SK-MEL-5 (cell line): ENCODE measurements at places on chromosomes 11 and 22.

DNA sequence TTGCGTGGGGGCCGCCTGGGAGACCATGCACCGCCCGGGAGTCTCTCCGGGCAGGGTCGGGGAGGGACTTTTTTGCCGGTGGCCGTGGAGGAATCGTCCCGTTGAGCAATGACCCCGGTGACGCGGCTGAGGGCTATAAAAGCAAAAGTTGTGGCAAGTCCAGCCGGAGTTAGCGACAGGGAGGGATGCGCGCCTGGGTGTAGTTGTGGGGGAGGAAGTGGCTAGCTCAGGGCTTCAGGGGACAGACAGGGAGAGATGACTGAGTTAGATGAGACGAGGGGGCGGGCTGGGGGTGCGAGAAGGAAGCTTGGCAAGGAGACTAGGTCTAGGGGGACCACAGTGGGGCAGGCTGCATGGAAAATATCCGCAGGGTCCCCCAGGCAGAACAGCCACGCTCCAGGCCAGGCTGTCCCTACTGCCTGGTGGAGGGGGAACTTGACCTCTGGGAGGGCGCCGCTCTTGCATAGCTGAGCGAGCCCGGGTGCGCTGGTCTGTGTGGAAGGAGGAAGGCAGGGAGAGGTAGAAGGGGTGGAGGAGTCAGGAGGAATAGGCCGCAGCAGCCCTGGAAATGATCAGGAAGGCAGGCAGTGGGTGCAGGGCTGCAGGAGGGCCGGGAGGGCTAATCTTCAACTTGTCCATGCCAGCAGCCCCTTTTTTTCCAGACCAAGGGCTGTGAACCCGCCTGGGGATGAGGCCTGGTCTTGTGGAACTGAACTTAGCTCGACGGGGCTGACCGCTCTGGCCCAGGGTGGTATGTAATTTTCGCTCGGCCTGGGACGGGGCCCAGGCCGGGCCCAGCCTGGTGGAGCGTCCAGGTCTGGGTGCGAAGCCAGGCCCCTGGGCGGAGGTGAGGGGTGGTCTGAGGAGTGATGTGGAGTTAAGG, at the start of gene NEAT1:
NEAT1 (plus strand) TSS at position 166 of the 883 bp plus-strand sequence.
- DNase-seq = peak; percentile 93

DNA sequence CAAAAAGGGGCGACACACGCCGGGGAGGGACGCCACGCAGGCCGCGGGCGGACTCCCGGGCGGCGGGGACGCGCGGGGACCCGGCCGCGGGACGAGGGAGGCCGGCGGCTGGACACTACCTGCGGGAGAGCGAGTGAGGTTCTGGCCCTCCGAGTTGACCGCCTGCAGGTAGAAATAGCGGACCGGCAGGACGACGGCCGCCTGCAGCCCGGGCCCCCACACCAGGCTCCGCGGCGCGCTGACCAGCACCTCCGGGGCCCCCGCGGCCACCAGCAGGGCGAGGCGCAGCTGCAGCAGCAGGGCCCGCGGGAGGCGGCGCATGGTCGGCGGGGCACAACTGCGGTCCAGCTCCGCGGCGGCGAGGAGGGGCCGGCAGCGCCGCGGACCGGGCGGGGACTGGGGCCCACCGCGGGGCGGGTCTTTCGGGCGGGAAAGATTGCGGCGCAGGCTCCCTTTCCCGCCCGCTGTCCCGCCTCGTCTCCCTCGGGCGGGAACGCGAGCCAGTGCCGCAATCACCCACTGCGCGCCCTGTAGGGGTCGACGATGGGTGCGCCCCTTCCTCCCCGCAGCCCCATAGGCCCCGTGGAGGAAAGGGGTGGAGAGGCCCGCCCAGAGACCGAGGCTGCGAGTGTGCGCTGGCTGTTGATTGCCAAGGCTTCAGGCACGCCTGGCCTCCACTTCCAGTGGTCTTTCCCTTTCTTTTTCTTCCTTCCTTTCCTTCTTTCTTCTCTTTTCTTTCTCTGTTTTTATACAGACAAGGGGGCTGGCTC, at the start of gene POGLUT3:
POGLUT3 (minus strand) TSS at position 339 of the 770 bp plus-strand sequence; CDS start at position 321, 18 bp downstream.
- peak; percentile 30 for DNase-seq

DNA sequence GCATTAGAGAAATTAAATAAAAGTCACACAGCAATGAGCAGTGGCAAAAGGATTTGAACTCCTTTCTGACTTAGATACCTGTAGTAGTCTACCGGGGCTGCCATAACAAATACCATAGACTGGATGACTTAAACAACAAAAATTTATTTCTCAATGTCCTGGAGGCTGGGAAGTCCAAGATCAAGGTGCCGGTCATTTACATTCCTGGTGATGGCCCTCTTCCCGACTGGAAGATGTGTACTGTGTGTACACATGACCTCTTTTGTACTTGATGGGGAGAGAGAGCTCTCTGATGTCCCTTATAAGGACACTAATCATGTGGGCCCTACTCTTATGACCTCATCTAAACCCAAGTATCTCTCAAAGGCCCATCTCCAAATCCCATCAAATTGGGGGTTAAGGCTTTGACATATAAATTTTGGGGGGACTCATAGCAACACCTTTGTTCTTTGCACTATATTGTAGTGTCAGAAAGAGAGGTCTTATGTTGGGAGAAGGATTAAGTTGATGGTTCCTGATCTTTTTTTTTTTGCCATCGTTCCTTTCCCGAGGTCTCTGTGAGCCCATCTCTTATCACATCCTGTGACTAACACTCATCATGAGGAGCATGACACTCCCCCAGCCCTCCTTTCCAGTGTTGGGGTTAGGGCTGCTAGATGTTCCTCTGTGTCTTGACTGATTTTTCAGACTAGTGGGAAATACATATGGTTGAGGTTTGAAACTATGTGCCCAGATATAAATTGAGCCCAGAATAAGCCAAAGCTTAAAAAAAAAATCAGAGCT, 104.3 kb downstream of the TRAF6 start:
- no peak for DNase-seq

- no peak for DNase-seq
Observed at GRCh38 chr11:60477035-60477445, 15.5 kb upstream of the MS4A12 start.

GRCh38 chr11:17153757-17154156, 54.0 kb downstream of the PIK3C2A start:
- no peak for DNase-seq

DNA sequence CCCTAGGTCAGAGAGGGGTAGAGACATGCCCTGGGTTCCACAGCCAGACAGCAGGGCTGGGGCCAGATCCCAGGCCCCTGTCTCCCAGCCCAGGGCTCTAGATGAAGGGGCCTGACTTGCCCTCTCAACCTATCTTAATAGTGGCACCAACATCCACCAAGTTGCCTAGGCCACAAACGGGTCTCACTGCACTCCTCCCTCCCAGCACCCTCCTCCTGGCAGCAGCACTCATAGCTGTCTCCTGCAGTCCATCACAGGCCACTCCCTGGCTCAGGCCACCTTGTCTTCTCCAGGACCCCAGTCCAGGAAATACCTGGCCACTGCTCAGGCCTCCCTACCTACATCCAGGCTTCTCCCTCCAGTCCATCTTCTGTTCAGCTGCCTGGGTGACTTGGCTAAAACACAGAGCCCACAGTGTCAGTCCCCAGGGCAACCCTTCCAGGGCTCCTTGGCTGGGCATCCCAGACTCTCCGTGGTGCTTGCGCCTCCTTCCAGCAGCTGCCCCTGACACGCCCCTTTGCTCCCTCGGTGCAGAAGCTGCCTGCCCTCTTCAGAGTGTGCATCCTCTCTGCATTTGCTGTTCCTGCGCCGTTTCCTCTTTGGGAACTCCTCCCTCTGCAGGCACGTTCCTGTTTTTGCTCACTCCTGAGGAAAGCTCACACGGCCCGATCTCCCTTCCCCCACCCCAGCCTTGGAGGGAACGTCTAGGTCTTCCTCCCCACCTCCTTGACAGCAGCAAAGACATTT, 40.5 kb downstream of the LRRC32 start:
- DNase-seq = peak; percentile 11

DNA sequence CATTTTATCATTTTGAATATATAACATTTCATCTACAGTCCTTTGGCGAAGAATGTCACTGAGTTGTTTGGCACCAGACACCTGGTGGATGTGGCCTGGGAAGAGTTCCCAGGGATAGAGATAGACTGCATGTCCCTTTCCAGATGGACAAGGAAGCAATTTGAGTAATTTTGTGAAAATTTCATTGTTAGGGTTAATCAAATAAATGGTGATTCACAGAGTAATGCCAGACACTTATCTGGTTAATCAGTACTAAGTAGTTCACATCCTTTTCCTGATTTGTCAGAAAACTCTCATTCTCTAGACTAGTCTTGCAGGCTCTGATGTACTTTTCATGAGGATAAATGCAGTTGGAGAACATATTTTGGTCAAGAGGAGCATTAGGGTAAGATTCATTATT, 41.6 kb downstream of the NAALAD2 start:
- no peak for DNase-seq

DNA sequence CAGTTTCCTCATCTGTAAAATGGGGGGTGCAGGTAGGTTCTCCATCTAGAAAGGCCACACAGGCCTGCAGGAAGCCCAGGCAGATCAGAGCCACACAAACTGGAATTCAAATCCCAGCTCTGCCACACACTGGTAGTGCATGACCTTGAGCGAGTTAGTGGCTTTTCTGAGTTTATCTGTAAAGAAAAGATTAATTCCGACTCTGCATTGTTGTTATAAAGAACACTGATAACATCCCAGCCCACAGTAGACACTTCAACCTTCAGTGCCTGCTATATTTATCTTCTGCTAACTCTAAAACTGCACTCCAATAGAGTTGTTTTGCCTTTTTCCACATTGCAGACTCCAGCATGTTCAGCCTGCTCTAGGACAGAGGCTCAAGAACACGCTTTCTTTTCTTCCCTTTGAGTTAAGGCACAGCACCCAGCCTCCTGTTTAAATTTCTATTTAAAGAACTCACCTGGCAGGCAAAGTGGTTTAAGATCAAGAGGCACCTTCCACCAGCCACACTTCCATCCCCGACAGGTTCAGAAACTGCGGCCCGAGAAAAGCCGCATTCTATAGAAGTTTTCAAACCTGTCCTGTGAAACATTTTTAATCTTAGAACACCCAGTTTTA, 133.9 kb downstream of the PLEKHA7 start:
- DNase-seq = no peak

DNA sequence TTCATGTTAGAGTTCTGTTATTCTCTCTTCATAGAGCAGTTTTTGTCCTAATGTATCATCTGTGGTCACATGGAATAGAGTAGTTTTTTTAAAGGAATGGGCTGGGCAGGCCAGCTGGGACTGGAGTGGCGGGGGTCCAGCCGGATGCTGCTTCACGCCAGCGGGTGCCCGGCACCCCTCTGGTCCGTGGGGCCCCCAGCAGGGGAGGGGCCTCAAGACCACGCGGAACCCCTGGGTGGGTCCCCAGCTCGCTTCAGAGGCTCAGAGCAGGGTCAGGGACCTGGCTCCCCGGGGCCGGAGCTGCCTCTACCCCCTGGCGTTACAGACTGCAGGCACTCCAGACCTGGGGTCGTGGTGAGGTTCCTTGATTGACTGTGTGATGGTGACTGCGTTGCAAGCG, 159.1 kb upstream of the HSD17B12 start:
- DNase-seq = no peak

- no peak for DNase-seq
Observed at GRCh38 chr11:123362941-123363340, 67.1 kb upstream of the GRAMD1B start.

- DNase-seq = peak; percentile 67
Observed at GRCh38 chr11:123062892-123063825, 1.2 kb upstream of the HSPA8 start.

DNA sequence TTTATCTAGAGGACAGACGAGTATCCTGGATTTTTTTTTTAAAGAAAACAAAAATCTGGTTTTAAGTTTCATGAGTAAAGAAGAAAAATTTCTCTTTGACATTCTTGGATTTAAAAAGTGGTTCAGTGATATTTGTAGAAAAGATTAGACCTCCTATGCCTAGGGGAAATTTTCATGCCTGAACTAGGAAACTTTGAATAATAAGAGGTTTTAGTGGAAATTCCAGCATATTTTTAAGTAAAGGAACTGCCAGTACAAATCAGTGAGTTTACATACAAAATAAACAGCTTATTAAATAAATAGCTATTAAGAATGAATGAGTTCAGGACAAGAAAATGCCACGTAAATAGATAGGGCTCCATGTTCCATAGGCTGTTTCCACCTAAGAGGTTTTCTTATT, 17.5 kb downstream of the JAM3 start:
- no peak for DNase-seq

DNA sequence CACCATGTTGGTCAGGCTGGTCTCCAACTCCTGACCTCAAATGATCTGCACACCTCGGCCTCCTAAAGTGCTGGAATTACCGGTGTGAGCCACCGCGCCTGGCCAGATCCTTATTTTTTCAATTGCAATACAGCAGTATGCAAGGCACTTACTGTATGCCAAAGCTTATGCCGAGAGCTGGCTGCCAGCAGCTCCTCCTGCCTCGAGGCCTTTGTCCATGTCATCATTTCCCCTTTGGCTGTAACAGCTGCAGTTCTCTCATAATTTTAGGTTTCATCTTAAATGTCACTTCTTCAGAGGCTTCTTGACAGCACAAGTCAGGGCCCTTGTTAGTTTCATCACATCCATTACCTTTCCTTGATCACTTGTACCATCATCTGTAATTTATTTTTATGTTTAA, 1.5 kb upstream of the SREBF2 start:
- no peak for DNase-seq

GRCh38 chr11:8028766-8029165, 41.6 kb downstream of the EIF3F start:
- no peak for DNase-seq

GRCh38 chr11:100575860-100576717, 111.0 kb upstream of the ARHGAP42 start:
- DNase-seq = peak; percentile 67

- DNase-seq = no peak
Observed at GRCh38 chr11:105948918-105949590, 73.0 kb downstream of the MSANTD4 start.

DNA sequence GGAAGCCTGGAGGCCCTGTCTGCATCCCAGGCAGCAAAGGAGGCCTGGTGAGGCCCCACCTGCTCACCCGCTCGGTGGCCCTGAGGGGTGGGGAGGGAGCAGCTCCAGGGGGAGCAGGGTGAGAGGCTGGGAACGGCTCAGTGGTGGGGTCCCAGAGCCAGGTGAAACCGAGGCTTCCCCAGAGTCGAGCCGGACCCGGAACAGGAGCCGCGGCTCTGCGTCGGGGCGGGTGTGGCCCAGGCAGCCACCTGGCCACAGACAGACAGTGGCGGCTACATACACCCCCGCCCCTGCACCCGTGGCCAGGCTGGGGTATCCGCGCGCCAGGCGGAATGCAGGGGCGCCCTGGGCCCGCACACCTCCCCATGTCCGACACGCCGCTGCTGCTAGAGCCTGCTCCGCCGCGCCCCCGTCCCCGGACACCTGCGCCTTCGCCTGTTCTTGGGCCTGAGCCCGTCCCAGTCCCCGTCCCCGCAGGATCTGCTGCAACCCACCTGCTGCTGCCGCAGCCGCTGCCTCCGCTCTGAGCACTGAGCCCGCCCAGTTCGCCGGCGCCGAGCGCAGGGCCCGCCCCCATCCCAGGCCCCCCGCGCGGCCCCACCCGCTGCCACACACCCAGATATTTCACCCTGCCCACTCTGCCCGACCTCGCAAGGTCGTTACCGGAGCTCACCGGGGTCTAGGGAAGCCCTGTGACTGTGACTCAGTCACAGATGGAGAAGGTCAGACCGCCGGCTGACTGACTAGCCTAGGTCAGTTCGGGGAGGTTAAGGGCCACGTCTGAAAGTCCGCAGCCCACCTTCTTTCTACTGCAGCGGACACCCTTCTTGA, at the start of gene SLC7A4:
SLC7A4 (minus strand) TSS at position 525 of the 831 bp plus-strand sequence. CDS start 749 bp downstream, outside the sequence.
- no peak for DNase-seq
